ENCODE measurements at places on chromosomes 2 and 18.

- no peak for DNase-seq
Measured at GRCh38 chr2:1673160-1673944, 71.0 kb downstream of the PXDN start.

- no peak for DNase-seq
Measured at GRCh38 chr2:171134624-171135230, 26.0 kb downstream of the TLK1 start.

- no peak for DNase-seq
Measured at GRCh38 chr2:88591698-88592097, 35.6 kb downstream of the EIF2AK3 start.

DNA sequence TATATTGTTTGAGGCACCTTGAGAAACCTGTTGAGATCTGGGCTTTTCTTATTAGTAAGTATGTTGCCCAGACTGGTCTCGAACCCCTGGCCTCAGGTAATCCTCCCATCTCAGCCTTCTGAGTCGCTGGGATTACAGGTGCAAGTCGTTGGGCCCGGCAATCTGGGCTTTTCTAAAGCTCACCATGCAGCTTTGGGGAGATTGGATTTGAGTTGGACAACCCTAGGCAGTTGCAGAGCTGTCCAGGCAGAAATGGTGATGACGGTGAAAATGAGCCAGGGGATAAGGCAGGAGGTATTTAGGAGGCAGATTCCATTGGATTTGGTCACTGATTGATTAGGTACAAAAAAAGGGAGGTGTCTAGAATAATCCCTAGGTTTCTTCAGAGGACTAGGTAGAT is 16.2 kb downstream of the NEDD4L start:
- DNase-seq: no peak

GRCh38 chr18:14933964-14934363 is 186.0 kb downstream of the ANKRD30B start:
- DNase-seq: no peak

GRCh38 chr2:94993176-94994062 is 32.1 kb upstream of the MAL start:
- no peak for DNase-seq

DNA sequence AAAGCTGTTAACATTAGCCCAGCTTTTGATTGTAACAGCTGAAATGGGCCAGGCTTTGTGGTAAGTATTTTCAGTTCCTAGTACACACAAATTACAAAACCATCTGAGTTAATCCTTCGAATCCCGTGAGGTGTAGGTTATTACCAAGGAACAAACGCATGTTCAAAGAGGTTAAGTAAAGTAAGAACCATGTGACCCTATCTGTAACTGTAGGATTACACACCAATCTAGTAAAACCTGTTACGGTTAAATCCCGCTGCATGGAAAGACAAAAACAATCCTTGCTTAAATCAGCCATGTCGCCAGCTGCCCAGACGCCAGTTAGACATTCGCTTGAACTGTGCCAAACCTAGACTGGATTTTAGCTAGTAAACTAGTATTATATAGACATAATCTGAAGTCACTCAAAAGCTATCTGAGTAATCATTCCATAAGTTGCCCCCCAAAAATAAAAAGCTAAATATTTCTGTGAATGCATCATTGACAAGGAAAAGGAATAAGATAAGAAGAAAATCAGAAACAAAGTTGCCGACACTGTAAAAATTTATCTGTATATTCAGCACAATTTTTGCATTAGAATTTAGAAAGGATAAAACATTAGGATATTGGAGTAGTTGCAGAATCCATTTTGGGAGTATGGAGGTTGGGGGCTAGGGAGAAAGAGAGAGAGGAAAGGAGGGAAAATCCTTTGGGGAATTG is 638.0 kb downstream of the CNTNAP5 start:
- no peak for DNase-seq

GRCh38 chr2:217291259-217291658 is 431.4 kb upstream of the TNP1 start:
- DNase-seq: no peak

DNA sequence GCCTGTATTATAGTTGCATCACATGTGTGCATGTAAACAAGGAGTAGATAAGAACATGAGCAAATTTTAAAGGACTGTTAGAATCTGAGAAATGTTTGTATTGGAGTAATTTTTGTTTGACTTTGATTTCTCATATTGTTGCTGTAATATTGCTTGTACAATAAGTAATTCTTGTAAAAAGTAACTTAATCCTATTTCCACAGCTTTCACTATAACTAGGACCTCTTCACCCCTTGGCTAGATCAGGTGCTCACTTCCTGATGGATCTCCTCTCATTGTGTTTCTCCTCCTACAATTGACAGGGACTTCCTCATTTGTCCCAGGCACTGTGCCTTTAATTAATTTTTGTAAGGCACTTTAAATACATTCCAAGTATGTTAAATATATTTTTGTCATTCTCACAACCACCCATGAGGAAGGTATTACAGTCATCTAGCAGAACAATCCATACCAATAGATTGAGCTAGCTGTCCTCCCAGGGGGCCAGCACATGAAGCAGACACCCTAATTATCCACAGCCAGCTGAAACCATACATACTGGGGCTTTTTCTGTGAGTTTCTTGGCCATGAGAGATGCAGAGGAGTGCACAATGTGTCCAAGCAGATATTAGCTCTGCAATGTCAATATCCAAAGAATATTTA is 359.5 kb upstream of the ACVR2A start:
- DNase-seq: no peak

DNA sequence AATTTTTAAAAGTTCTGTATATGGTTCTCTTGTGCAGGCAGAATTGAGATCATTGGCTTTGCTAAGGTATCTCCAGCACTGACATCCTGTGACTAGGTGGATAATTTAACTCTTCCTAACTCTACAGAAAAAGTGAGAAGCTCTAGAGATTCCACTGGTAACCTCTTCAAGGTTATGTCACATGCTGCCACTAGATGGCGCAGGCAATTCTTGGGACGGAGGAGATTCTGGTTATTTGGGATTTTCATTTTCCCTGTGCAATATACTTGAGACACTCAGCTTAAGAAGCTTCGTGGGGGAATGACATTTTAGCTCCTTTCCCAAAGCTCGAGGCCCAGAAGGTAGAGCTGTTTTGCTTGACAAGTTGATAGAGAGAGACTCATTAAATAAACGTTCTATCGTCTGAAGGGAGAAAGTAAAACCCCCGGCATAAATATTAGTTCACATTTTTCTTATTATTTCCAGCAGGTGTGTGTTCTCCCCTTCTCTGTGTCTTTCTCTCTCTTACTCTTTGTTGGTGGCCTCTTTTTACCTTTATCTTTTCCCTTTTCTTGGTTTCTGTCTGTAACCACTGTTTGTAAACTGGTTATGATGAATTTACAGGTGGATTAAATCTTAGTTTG is 26.6 kb upstream of the LANCL1 start:
- DNase-seq: peak; percentile 44

- no peak for DNase-seq
Measured at GRCh38 chr2:118019821-118020220, 6.0 kb upstream of the CCDC93 start.

DNA sequence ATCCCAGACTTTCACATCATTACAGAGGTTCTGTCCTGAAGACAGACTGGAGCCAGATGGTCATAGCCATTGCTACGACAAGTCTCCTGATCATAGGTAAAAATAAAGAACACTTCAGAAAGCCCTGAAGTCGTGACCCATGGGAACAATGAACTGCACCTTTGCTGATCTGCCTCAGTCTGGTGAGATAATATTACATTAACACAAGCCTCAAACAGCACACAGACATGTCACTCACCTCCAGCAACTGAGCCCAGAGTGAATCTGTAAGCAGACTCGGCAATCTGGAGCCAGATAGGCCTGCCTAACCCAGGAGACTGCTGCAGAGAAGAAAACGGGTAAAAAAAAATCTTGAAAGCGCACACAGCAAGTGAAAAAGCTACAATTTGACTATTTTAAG is 79.2 kb downstream of the SLC25A12 start:
- DNase-seq: no peak

DNA sequence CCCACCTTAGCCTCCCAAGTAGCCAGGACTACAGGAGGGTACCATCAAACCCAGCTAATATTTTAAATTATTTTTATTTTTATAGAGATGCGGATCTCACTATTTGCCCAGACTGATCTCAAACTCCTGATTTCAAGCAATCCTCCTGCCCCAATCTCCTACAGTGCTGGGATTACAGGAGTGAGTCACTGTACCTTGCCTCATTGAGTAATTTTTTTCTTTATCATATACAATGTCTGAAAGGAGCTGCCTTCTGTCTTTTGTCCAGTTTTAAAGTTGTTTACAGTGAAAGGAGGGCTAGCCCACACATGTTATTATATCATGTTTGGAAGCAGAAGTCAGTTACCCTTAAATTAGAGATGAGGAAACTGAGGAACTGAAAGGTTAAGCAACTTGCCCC is 32.5 kb downstream of the PRKRA start:
- DNase-seq: no peak

- DNase-seq: no peak
Measured at GRCh38 chr2:47323822-47324171, 79.2 kb upstream of the MSH2 start.

DNA sequence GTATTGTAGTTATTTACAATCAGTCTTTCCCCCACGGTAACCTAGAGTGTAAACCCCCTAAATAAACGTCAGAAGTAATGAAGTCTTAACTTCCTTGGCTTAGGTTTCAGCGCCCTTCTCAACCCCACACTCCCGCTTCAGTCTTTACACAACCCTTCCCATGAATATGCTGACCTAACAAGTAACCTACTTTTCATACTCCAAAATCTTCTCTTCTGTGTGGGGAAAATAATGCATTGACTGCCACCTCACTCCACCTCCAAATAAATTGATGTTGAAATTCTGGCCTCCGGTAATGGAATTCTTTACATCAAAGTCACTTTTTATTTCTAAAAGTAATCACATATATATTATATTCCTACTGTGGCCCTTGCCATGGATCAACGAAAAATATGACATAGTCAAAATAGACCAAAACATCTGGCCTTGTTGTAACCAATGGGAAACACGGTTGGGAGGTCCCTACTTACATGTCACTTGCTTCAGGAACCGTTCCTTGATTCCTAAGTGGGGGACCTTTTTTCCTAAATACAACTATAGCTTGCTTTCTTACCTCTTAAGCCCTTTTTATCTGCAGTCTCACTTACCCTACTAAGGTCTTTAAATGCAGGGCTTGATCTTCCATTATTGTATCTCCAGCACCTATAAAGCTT is 961 bp downstream of the GEN1 start:
- DNase-seq: no peak

All from retina (tissue), 1 donor.